ENCODE measurements at places on chromosomes 3 and 15.

DNA sequence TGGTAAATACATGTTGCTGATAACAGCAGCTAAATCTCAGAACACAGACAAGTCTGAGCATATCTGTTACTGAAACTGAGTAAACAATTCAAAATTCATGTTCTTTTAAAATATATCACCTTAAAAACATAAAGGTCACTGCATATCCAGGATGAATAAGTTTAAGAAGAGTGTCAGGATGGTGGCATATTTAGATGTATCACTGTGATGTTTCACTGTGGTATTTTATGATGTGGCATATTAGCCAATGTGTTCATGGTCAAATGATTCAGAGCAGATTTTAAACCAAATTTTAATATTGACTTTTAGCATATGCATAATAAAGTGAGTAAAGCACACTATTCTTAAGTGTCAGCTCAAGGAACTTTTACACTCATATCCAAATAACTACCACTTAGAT is 346.4 kb upstream of the DPPA4 start:
- no peak for DNase-seq

DNA sequence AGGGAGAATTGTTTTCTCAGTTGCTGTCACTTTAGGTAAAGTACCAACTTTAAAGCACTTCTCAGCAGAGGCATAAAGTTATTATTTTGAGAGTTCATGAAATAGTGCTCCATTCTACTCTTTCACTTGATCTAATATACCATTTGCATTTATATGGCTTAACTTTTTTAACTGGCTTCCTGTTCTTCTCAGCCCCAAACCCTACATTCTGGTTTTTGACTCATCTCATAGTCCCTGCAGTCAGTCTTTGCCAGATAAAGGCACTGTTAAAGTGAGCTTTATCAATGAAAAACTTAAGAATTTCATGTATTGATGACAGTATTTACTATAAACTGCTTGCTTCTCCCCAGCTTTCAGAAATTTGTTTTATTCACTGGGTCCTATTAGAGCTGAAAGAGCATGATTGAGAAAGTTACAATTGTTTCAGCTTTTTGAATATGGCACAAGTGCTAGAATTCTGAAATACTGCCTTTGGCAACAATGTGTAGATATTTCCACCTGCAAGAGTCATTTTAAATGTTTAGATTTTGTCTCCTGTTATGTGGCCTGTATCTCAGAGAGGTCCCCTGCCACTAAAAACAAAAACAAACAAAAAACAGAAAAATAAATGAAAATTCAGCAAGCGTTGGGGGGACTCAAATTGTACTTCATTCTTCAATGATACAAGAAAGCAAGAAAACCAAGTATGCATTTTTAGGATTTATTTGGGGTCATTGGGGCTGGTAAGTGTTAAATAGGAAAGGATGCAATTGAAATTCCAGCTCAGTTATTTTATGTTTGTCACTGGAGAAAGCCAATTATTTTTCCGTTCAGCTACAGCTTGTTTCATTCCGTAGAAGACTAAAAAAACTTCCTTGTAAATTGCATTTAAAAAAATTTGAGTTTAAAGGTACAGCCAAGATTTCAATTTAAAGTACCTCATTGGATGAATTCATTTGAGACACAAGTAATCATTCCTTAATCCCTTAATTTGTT is 28.6 kb downstream of the TGFBR2 start:
- DNase-seq = no peak

DNA sequence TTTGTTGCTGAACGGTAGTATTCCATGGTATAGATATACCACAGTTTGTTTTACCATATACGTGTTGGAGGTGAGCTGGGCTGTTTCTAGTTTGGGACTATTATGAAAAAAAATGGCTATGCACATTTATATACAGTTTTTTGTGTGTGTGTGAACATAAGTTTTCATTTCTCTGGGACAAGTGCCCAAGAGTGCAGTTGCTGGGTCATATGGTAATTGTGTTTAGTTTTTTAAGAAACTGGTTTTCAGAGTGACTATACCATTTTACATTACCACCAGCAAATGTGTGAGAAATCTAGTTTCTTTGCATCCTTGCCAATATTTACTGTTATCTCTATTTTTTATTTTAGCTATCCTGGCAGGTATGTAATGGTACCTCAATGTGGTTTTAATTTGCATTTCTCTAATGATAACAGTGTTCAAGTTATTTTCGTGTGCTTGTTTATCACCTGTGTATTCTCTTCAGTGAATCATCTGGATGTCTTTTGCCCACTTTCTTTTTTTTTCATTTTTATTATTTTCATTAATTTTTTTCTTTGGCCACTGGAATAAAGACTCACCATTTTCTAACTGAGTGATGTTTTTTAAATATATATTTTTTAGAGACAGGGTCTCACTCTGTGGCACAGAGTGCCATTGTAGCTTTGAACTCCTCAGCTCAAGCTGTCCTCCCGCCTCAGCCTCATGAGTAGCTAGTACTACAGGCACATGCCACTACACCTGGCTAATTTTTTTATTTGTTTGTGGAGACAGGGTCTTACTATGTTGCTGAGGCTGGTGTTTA is 75.3 kb downstream of the ZNF609 start:
- DNase-seq = no peak

GRCh38 chr3:127531821-127532220 is 58.7 kb downstream of the TPRA1 start:
- DNase-seq = no peak

GRCh38 chr15:55742927-55743728 is at the start of gene PRTG:
TSS of gene PRTG (minus strand) at chr15:55743152. CDS start at chr15:55742931, 221 bp downstream.
- peak; percentile 70 for DNase-seq

DNA sequence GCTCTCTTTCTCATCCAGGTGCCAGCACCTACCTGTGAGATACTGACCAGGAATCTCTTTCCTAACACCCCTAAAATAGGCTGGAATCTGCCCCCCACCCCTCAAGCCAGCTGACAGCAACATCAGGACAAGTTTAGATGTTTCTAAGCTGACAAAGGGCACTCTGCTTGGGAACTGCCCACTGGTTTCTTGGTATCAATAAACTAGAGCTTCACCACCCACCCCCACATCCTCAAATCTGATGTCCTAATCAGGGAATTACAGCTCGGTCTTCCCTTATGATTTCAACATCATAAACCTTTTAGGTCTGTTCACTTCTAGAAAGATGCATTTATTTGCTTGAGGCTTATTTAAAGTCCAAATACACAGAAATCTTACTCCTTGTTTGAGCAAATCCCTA is 34.7 kb downstream of the CEP19 start:
- no peak for DNase-seq

DNA sequence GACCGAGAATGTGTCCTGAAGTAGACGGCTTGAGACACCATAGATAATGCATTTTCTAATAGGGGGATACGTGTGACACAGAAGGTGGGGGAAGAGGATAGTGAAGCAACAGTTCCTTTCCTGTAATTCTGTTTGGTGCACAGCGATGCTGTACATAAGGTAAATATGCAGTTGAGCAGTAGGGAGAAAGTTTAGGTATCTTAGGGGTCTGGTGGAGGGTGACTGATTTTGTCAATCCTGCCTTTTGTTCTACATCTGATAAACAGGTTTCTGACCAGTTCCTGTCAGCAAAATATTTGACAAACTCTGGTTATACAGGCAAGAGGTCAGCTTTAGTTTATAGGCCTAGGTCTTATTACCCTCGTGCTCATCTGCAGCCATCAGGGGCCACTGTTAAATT is 71.3 kb downstream of the TRAK1 start:
- DNase-seq = no peak

GRCh38 chr3:45965653-45966052 is 22.4 kb downstream of the CXCR6 start:
- no peak for DNase-seq

GRCh38 chr3:65635657-65636056 is 403.1 kb downstream of the MAGI1 start:
- no peak for DNase-seq

DNA sequence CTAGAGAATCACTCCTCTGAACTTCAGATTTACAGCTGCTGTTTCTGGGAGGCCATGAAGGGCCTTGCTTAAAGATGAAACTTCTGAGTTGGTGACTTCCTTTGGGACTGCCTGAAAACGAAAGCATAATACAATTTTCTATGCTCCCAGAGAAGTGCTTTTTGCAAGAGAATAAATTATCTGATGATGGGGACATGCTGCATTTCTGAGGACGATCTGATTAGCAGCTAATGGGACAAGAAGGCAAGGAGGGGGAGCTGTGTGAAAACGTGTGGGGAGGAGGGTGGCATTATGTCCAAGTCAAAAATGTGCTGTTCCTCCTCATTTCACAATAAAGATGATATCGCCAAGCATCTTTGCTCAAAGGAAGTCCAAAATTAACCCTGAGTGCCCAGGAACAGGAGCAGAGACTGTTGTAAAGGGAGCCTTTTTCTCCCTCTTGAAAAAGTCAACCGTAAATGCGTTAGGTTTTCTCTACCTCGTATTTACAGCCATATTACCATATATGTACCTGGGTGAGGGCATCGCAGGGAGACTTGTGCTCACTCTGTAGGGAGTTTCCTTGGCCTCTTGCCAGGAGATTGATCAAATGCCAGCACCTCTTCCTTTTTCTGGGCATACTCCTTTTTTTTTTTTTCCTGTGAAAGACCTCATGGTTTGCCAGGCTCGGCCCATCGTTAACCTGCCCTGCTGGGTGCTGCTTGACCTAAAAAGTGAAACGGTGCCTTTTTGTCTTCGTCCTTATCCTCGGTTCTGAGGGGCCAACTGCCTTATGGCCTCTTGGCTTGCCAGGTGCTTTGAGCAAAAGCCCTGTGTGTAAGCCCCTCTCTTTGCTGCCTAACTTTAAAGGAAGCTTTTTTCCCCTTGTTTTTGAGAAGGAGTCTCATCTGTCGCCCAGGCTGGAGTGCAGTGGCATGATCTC is 11.5 kb downstream of the ITPR1 start:
- DNase-seq = no peak

- no peak for DNase-seq
Measured at GRCh38 chr15:73983211-73983727, 8.8 kb downstream of the STOML1 start.

- DNase-seq = no peak
Measured at GRCh38 chr15:66145726-66146182, 107.8 kb downstream of the MEGF11 start.

DNA sequence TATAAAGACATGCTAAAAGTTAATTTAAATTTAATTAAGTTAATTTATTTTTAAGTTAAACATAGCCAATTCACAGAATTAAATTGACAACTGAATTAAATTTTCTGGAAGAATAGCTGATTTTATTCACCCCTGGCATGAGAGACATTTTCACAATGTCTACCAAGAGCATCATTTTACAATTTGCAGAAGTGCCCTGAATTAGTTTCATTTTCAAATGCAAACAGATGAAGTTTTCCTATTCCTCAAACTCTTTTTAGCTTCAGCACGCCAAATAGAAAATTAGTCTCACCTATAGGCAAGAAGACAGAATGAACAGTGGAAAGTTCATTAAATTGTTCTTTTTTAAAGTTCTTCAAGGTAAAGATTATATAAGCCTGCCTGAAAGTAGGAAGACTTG is 259.3 kb downstream of the ZBBX start:
- no peak for DNase-seq

DNA sequence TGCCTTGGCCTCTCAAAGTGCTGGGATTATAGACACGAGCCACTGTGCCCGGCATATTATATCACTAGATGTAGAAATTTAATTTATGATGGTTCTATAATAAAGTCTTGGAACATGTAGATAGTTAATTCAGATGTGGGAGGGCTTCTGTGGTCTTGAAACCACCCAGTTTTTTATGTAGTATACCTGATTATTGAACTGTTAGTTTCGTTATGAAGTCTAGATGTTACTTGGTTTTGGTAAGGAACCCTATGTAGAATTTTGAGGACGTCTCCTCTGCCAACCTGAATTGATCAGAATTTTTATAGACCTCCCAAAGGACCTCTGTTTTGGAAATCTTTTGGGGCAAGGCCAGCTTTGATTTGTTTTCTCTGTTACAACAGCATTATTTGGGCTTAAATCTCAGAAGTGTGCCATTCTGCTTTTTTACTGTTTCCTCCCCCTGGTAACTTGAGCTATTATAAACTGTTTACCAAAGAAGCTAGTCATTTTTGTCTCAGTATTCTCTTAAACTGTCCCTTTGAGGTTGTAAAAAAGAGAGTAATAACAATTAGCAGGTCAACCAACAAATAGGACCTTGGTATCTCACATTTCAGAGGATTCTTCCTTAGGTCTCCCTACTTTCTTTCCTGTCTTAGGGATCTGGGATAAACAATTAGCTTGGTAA is 20.8 kb downstream of the AKAP13 start:
- DNase-seq = no peak

DNA sequence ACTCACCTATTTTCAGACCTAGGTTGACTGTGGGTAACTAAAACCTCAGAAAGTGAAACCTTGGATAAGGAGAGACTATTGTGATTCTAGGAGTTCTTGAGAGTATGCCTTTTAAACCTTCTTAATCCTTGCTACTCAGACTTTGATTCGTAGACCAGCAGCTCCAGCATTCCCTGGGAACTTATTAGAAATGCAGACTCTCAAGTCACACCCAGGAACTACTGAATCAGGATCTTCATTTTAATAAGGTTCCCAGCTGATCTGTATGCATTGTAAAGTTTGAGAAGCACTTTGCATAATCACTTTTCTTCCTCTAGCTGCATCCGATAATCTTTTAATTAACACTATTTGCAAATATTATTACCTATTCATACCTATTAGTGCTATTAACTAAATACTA is 480.3 kb upstream of the KCNMB2 start:
- DNase-seq = no peak

- peak; percentile 48 for DNase-seq
Measured at GRCh38 chr3:48634661-48635221, 520 bp downstream of the SLC26A6 start.

- peak; percentile 43 for DNase-seq
Measured at GRCh38 chr3:71258116-71258515, 325.4 kb downstream of the FOXP1 start.

- no peak for DNase-seq
Measured at GRCh38 chr3:126665221-126665936, 10.5 kb upstream of the TXNRD3 start.

GRCh38 chr15:37789881-37790280 is 144.6 kb upstream of the TMCO5A start:
- DNase-seq = peak; percentile 42

DNA sequence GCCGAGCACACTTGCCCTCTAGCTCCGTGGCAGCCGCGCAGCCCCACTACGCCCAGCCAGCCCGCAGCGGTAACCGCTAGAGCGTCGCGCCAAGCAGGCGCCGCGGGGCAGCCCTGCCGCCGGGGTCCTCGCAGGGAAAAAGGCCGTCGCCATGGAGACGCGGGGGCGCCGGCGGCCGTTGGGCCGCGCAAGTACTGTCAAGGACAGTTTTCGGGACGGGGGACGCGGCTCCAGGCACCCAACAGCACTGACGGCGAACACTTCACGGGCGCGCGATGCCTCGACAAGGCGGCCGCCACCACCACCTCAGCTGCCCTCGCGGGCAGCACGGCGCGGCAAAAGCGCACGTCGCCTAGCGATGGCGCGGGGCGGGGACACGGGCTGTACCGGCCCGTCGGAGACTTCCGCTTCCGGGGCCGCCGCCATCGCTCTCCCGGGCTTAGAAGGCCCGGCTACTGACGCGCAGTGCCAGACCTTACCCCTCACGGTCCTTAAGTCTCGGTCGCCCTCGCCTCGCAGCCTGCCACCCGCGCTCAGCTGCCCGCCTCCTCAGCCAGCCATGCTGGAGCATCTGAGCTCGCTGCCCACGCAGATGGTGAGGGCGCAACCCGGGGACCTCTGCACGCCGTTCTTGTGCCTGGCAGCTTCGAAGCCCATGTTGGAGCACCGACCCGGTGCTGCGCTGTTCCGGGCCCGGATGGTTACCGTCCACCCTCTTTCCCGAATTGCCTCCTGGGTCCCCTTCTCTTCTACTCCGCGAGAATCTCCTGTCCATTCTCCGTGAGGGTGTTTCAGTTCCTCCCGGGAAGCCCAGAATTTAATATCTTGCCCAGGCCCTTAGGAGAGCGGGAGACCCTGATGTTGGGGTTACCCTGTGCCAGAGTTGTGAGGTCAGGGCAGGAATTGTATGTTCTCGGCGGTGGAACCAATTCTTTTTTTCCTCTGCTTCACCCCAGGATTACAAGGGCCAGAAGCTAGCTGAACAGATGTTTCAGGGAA is at the start of the genes GLT8D1 and SPCS1:
TSS of gene GLT8D1 (minus strand) at position 104 of the 999 bp plus-strand sequence. CDS start 5,331 bp downstream, outside the sequence.
TSS of gene SPCS1 (plus strand) at position 419 of the 999 bp plus-strand sequence. CDS start at position 560, 141 bp downstream.
- DNase-seq = peak; percentile 87

All from kidney capillary endothelial cell (primary cell).